Central memory CD4-positive, alpha-beta T cell (primary cell): ENCODE measurements at places on chromosomes 5 and 9.

DNA sequence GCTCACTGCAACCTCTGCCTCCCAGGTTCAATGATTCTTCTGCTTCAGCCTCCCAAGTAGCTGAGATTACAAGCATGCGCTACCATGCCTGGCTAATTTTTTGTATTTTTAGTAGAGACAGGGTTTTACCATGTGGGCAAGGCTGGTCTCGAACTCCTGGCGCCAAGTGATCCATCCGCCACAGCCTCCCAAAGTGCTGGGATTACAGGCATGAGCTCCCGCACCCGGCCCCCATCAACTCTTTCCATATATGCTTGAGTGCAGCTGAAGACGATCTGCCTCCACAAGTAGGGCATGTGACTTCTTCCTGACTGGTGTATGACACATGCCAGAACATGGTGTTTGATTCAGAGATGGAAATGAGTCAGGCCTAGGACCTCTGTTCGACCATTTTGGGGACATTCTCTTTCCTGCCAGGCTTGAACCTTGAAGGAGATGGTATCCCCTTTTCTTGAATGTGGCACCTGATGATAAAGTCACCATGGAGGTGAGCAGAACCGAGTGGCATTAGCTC is 7.5 kb upstream of the CNOT6 start:
- no peak for DNase-seq

DNA sequence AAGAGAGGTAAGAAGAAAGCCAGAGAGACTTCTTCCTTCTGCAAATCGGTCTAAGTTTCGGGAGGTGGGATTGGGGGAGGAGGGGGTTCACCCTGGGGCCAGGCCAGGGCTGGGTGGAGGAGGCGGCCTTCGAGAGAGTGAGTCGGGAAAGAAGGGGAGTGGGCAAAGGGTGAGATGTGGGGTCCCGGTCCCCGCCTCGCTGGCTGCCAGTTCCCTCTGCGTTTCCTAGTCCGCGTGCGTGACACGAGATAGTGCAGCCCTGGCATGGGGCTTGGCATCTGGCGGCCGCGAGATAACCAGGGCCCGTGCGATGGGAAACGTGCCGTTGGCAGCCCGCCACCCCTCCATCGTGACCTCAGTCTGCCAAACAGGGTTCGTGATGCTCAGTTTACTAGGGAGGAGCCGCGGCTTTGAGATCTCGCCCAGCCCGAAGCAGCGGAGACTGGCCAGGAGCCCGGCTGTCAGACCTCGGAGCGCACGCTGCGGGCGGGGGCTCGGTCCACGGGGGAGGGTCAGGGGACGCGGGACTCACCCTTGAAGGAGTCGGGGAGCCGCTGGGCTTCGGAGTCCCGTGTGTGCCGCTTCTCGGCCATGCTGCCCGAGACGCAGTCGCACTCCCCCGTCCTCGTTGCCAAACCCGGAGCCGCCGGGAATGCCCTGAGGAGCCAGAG is at the start of gene STOM:
STOM (minus strand) TSS at position 656 of the 671 bp plus-strand sequence; CDS start at position 593, 63 bp downstream.
- peak; percentile 70 for DNase-seq

- DNase-seq: no peak
Measured at GRCh38 chr5:52673495-52673894, 114.2 kb upstream of the ITGA1 start.

- DNase-seq: peak; percentile 17
Measured at GRCh38 chr9:109440797-109441287, 57.3 kb downstream of the PTPN3 start.

GRCh38 chr5:107461770-107462169 is 209.0 kb downstream of the EFNA5 start:
- DNase-seq: no peak

GRCh38 chr5:93430673-93431199 is 150.3 kb downstream of the NR2F1-AS1 start:
- no peak for DNase-seq

- DNase-seq: no peak
Measured at GRCh38 chr5:97764700-97765099, 581.7 kb upstream of the RIOK2 start.

DNA sequence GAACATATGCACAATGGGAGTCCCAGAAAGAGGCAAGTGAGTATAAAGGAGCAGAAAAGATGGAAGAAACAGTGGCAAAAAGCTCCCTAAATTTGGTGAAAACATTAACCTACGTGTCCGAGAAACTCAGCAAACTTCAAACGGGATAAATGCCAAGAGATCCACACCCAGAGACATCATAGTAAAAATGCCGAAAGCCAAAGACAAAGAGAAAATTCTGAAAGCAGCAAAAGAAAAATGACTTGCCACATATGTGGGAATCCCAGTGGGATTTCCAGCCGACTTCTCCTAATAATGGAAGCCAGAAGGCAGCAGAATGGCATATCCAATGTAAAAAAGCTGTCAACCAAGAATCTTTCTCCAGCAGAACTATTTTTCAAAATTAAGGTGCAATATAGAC is 101.2 kb downstream of the ADAMTS2 start:
- DNase-seq: no peak

GRCh38 chr5:96297867-96298266 is 135.2 kb downstream of the PCSK1 start:
- no peak for DNase-seq

DNA sequence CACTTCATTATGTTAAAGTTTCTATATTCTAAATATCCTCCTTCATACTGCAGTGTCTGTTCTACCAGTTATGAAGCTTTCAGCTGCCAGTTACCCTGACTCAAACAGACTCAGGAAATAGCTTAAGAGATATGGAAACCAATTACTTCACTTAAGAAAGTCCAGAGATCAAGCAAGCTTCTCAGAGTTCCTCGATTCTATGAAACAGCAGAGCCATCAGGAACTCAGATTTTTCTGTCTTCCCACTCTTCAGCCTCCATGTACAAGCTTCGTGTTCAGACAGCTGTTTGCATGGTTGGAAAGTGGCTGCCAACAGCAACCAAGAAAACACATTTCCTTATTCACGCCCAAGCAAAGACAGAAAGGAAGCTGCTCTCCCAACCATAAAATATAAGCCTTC is 216.1 kb downstream of the ACTL7B start:
- DNase-seq: no peak

DNA sequence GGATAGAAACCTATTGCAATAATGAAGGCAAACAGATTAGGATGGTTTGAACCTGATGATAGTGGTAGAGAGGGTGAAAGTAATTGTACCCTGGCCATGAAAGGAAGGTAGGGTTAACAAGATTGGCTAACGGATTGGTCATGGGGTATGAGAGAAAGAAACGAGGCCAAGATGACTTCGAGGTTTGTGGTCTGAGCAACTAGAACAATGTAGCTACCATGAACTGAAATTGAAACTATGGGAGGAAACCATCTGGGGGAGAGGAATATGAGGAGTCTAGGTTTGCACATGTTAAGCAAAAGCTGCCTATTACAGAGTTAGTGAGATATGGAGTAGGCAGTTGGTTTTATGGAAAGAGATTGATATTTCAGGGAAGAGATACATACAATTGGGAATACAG is 406.0 kb downstream of the PRELID2 start:
- DNase-seq: no peak

- DNase-seq: no peak
Measured at GRCh38 chr5:172436879-172437369, 17.4 kb downstream of the SH3PXD2B start.

DNA sequence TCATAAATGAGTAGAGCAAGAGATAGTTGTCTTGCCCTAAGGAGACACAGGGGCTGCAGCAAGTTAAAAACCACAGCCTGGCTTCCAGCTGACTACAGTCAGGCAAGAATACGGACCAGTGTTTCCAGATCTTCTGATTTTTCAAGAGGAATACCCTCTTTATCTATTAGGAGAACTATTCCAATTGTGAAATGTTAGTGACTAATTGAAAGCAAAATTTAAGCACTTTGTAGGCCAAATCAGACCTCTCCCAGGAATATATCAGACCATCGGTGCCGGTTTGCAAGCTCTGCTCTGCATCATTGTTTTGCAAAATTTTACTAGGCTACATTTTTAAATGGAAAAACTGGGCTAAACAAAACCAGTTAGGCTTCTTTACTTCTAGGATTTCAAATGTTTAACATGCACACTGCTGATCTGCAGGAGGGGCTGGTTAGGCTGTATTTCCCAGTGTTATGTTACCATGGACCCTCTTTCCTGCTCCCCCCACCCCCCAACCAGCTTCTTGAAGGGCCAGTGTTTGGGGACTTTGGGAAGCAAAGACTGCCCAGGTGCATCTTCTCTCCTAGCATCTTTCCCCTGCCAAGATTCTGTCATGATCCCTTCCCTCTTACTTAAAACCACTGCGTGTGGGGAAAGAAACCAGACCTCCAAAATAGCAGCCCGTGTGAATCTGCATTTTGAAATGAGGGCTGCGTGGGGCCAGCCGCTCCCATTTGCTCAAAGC is 1.1 kb upstream of the ARSI start:
- DNase-seq: no peak

DNA sequence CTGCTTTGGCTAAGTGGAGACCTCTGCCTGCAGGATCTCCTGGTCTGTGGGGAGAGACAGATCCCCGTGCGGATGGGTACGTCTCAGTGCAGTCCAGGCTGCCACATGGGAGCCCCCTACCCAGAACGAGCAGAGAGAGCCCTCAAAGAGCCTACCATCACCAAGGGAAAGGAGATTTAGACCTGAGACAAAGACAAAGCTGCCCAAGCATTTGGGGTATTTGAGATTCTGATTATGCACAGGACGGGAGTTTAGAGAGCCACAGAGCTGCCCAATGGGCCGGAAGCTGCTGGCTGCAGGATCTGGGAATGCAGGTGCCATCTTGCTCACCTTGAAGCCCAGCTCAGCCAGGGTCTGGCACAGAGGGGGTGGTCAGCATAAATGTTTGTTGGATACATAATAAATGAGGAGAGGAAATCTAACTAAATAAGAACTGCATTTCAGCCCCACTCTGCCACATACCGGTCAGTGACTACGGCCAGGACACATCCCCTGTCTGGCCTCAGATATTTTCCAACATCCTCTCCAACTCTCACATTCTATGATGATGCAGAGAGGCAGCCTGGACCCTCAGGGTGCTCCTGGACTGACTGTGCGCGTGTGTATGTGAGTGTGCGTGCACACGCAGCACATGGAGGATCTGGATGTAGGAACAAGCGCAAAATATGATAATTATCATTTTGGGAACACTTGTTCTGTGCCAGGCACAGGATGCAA is 157.8 kb downstream of the FGF18 start:
- no peak for DNase-seq

DNA sequence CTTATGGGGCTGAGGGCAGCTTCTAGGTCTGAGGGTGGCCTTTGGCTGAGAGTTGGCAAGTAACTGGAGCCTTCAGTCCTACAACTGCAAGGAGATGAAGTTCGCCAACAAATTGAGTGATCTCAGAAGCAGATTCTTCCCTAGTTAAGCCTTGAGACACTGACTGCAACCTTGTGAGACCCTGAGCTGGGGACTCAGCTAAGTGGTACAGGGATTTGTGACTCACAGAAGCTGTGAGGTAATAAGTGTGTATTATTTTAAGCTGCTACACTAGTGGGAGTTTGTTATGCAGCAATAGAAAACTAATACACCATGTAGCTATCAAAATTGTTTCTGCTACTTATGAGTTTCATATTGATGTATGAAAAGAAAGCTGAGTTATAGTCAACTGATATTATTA is 279.2 kb downstream of the PIK3R1 start:
- no peak for DNase-seq
